ENCODE measurements at places on chromosomes 12 and 14.

DNA sequence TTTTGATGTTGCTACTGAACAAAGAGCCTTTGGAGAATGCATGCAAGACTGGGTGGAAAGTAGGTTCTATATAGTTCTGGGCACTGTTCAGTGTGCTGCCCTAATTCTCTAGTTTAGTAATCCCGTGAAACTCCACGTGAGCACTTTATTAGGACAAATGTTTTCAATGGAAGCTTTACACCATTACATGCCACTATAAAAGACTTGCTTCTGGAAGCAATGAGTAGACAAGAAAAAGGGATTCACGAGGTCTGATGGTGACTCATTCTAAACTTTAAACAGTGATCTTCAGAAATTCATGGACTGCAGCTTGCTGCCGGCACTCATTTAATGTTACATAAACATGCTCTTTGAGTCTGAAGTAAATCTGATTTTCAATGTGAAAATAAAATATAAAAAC lies 22.3 kb downstream of the ATG14 start:
- no peak for DNase-seq

- no peak for DNase-seq
These were observed 12.6 kb downstream of the APPL2 start for GRCh38 chr12:105223352-105223845.

DNA sequence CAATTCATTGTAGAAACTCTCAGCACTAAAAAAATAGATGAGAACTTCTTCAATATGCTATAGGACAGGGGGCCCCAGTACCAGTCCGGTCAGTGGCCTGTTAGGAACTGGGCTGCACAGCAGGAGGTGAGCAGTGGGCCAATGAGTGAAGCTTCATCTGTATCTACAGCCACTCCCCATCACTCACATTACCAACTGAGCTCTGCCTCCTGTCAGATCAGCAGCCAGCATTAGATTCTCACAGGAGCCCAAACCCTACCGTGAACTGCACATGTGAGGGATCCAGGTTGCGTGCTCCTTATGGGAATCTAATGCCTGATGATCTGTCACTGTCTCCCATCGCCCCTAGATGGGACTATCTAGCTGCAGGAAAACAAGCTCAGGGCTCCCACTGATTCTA lies 15.7 kb upstream of the ANO2 start:
- DNase-seq: no peak

GRCh38 chr14:33727606-33728005 lies 223.3 kb downstream of the EGLN3 start:
- no peak for DNase-seq

- no peak for DNase-seq
These were observed 104.7 kb downstream of the C12orf42 start for GRCh38 chr12:103391103-103391502.

GRCh38 chr12:14930299-14930698 lies 8.0 kb downstream of the ERP27 start:
- no peak for DNase-seq

- DNase-seq: no peak
These were observed 183.7 kb downstream of the CPNE8 start for GRCh38 chr12:38721611-38722252.

DNA sequence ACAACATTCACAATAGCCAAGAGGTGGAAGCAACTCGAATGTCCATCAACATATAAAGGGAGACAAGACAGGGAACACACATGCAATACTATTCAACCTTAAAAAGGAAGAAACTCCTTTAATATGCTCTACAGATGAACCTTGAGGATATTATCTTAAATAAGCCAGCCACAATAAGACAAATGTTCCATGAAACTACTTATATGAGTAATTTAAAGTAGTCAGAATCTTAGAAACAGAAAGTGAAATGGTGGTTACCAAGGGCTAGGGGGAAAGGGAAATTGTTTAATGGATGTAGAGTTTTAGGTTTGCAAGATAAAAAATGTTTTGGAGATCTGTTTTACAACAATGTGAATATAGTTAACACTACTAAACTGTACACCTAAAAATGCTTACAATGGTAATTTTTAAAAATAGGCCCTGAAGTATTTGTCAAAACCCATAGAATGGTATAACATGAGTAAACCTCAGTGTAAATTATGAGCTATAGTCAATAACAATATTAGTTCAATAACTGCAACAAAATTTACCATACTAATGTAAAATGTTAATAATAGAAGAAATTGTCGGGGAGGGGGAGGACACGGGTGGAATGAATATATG lies 71.1 kb downstream of the EGLN3 start:
- no peak for DNase-seq

- DNase-seq: peak; percentile 25
These were observed 25.6 kb upstream of the MAP1LC3B2 start for GRCh38 chr12:116533343-116534251.

- DNase-seq: no peak
These were observed 34.3 kb downstream of the KTN1 start for GRCh38 chr14:55614304-55614703.

DNA sequence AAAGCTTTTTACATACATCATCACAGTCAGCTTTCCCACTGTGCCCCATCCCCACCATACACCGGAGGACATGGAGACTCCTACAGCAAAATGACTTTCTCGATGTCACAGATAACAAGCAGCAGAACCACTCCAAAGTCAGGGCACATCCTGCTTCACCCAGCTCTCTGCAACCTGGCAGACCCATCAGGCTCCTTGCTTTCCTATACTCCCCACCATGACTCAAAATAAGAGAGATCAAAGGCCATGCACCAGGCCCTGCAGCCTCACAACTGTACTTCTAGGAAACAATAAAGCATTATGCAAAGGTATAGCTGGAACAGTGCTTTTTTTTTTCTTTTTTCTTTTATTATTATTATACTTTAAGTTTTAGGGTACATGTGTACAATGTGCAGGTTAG lies 187.4 kb downstream of the DPF3 start:
- DNase-seq: no peak

GRCh38 chr12:132191715-132192553 lies 47.7 kb downstream of the NOC4L start:
- no peak for DNase-seq

- no peak for DNase-seq
These were observed 87.9 kb upstream of the BCL11B start for GRCh38 chr14:99359906-99360305.

- DNase-seq: no peak
These were observed 153.1 kb upstream of the DCN start for GRCh38 chr12:91335699-91336098.

GRCh38 chr12:13631873-13632272 lies 349.5 kb downstream of the GRIN2B start:
- DNase-seq: no peak

DNA sequence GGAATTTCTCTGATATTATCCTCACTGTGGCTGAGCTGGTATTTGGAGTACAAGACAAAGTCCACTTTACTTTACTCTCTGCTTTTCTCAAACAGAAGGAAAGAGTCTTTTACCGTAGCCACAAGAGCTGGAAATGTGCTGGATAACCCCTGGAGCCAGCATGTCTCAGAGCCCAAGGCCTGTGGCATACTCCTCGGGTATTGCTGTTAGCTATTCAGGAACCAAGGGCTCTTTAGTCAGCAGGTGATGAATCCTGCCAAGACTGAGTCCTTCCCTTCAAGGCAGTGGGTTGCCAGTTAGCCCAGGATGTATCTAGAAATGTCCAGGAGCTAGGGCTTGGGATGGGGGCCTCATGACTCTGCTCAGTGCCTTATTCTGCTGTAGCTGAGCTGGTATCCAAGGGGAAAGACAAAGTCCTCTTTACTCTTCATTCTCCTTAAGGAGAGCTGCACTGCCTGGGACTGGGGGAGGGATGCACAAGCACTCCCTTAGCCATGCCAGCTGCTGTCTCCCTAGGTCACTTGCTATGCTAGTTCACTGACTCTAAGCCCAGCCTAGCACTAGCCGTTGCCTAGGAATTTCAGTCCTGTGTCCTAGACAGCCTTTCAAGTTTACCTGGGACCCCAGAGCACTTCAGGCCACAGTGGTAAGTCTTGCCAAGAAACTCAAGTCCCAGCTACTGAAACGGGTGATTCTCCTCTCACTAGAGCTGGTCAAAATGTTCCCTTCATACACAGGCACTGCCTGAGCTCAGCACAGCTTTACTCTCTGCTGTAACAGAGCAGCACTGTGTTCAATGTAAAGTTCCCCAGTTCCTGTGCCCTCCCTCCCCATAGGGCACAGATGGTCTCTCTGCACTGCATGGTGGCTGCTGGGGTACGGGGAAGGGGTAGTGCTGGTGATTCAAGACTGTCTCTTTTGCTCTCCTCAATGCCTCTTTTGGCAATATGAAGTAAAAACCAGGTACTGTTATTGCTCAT lies 136.4 kb downstream of the SLC35F4 start:
- no peak for DNase-seq

GRCh38 chr12:63079791-63080502 lies 71.1 kb downstream of the AVPR1A start:
- DNase-seq: no peak

DNA sequence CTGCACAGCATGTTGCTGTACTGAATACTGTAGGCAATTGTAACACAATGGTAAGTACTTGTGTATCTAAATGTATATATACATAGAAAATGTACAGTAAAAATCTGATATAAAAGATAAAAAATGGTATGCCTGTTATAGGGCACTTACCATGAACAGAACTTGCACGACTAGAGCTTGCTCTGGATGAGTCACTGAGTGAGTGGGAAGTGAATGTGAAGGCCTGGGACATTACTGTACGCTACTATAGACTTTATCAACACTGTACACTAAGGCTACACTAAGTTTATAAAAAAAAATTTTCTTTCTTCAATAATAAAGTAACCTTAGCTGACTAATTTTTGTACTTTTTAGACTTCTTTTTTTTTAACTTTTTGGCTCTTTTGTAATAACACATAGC lies 24.2 kb upstream of the NEDD1 start:
- no peak for DNase-seq

GRCh38 chr12:87165733-87166375 lies 863.3 kb downstream of the C12orf50 start:
- no peak for DNase-seq

DNA sequence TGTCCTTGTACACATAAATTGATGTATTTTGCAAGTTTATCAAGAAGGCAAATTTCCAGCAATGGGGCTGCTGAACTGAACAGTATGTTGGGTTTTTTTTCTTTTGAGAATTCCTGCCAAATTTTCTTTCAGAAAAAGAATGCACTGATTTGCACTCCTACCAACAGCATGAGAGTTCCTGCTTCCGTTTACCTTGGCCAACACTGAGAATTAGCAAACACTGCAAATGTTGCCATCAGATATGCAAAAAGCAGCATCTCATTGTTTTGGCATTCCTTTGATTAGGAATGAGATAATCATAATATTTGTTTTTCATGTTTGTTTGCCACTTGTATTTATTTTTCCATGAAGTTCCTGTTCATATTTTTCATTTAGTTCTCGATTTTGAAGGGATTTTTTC lies 82.4 kb downstream of the RTN1 start:
- no peak for DNase-seq

DNA sequence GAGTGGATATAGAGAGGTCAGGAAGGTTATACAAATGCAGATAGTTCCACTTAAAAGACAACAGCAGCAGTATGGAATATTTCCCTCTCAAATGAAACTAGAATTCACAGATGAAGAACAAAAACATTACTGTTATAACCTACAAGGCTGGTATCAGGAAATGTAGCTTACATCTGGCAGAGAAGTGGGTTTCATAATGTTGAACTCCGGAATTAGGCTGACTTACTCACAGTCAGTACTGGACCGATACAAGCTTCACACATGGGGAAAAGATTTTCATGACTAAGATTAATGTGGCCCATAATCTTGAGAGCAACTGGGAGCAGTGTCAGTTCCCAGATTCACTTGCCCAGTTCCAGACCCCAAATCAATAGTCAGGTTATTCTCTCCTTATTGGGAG lies 353.9 kb downstream of the DUSP6 start:
- no peak for DNase-seq

- no peak for DNase-seq
These were observed 100.8 kb downstream of the CCER1 start for GRCh38 chr12:90854136-90854689.

DNA sequence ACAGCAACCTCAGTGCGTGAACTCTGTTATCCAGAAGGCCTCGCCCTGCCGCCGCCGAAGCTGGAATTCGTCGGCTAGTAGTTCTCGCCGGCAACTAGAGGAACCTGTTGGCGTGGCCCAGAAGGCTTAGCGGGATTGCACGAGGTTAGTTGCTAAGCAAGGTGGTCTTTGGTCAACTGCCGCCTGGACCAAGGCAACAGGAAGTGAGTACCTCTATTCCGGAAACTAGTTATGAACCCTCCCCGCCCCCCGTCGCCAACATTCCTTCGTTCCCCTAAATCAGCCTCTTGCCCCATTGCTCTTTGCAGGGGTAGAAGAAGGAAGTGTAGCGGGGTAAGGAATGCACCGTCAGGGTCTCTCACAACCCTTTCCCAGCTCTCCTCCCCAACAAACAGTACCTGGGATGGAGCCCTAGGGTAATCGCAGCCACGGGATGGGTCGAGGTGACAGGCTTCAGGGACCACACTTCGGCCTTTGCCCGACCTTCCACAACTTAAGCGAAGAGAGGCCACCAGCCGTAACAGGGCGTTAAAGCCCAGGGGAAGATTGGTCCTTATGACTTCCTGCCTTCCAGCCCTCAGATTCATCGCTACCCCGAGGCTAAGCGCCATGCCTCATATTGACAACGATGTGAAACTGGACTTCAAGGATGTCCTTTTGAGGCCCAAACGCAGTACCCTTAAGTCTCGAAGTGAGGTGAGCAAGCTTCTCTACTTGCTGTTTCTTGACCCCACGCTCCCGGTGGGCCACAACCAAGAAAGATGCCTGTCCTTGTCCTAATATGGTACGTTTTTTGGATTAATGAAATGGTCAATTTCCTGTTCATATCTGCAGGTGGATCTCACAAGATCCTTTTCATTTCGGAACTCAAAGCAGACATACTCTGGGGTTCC lies at the start of gene GMPR2:
TSS of gene GMPR2 (plus strand) at position 285 of the 893 bp plus-strand sequence. CDS start at position 610, 325 bp downstream.
- DNase-seq: no peak

- DNase-seq: no peak
These were observed 87.5 kb downstream of the SETD3 start for GRCh38 chr14:99393059-99393655.

DNA sequence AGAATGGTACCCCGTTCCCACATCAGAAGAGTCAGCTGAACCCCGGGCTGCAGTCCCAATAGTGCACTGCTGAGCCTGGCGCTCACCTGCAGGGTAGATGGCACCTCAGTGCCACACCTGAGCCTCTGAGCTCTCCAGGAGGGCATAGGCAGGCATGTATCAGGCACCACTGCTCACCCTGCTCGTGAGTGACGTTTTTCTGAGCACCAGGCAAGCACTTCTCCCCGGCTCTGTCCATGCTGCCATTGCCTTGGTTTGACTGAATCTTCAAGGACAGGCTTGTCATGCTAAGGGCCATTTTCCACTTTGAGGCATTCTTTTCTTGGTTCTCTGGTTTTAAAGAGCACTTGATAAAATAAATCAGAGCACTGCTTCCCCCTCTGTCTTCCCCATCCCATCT lies 161.6 kb upstream of the PRMT8 start:
- DNase-seq: no peak

GRCh38 chr12:4089121-4089606 lies 184.4 kb upstream of the CCND2 start:
- DNase-seq: no peak

- DNase-seq: no peak
These were observed 53.7 kb downstream of the SERPINA10 start for GRCh38 chr14:94239406-94239805.

Measured in substantia nigra (tissue), 51 donors.